ENCODE measurements at places on chromosomes 1 and 21.

- no peak for DNase-seq
Measured at GRCh38 chr1:151803915-151804314, 1.3 kb downstream of the LINGO4 start.

DNA sequence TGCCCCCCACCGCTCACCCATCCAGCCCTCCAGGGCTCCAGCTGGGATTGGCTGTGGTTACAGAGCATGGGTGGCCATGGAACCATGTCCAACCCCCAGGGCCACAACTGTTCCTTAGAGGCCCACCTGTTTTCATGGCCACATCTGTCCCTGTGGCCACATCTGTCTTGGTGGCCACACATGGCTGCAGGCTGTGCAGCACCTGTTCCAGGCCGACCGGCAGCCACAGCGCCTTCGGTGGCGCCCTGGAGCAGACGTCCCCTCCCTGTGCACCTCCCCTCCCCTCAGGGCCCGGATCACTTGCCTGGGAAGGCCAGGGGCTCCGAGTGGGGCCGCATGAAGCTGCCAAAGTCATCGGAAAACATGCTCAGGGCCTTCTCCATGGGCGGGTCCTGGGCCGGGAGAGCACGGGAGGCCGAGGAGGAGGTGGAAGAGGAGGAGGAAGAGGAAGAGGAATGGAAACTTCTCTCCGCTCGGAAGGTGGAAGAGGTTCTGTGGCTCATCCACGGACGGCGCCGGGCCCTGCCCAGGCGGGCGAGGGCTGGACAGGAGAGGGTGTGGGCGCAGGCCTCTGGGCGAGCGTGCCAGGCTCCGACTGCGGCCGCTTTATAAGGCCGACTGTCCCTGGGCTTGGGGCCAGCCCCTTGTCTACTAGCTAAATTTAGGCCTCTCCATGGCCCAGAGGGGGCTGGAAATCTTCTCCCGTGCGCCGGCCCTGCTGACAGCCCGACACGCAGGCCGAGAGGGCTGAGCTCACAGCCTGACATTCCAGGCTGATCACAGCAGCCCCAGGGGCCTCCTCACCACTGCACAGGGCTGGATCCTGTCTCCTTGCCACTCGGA lies at the start of gene HSPB7:
Gene HSPB7 (minus strand): TSS at position 583 of the 843 bp plus-strand sequence. CDS start 80 bp downstream, at position 503.
- no peak for DNase-seq

DNA sequence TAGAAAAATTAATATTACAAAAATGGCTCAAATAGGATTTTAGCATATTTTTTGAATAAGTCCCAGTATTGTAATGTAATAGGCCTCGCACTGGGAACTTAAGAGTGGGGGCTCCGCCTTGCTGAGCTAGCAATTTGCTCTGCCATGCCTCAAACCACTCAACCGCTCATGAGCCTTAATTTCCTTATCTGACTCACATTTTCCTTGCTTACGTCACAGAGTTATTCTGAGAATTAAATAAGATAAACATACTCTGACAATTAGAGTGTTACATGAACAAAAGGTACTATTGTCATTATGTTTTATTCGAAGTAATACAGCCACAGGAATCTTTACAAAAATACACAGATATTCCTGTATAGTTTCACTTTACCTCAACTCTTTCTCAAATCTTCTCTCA lies 108.1 kb downstream of the SLC44A5 start:
- no peak for DNase-seq

DNA sequence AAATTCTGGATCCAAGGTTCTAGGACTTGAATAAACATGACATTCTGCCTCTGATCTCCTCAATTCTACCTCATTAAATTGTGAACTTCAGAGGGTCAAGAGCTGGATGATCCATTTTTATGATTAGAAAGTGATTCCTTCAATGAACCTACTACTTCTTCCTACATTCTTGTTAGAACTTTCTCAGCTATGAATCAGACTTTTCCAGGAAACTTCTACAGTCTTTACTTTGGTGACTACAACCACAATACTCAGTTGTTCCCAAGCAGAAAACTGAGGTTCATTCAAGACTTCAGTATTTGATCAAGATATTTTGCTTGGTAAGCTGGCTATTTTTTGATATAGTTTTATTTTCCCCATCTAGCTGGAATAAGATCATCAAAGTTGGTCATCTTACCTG lies 51.4 kb downstream of the CDC7 start:
- no peak for DNase-seq

DNA sequence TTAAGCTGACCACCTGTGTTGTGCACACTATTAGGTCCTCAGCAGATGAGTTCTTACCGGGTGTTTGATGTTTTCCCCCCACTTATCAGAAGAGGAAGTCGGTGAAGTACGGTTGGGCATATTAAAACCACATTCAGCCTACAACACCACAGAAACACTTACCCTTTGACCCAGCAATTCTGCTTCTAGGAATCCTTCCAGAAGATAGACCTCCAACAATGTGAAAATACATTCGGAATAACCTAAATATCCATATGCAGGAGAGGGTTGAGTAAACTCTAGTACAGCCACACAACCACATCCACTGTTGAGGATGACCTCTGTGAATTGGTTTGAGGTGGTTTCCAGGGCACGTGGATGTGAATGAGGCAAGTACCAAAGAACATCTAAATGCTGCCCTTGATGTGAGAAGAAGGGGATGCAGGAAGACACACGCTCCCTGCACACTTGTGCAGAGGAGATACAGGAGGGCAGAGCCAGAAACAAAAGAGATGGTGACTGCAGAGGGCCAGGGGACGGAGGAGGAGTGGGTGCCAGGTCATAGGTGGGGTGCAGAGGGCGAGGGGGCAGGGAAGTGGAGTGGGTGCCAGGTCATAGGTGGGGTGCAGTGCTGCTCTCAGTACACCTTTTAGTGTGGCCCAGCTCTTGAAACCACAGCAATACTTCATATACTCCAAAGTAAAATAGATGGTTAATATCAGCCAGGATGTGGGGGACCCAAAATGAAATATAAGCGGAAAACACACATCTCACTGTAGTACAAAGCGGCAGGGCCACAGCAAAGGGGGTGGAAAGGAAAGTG lies 12.8 kb downstream of the ADARB1 start:
- peak; percentile 51 for DNase-seq

GRCh38 chr1:194755241-194755994 lies 1569.0 kb upstream of the B3GALT2 start:
- DNase-seq = no peak

DNA sequence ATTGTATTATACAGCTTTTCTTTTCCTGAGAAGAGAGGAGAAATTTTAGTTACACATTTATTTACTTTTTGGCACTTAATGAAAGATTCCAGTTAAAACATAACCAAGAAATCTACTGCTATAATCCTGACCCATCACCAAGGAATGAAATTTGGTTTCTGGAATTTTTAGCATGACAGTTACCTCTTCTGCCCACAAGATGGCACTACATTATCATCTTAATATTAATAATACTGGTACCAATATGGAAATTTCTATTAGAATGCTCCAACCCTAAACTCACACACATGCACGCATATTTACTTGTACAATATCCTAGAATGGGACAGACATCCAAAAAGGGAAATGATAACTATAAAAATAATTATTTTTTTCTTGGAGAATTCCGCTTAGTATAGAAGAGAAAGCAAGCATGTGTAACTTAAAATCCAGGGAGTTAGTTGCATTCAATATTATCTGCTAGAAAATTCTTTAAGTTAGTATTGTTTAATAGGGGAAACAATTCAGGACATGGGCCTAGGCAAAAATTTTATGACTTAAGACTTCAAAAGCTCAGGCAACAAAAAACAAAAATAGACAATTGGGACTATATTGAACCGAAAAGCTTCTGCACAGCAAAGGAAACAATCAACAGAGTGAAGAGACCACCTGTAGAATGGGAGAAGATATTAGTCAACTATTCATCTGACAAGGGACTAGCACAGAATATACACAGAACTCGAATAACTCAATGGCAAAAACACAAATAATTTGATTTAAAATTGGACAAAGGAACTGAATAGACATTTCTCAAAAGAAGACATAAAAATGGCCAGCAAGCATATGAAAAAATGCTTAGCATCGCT lies 37.4 kb downstream of the MAP3K21 start:
- no peak for DNase-seq

- DNase-seq = no peak
Measured at GRCh38 chr1:33424205-33424604, 6.7 kb downstream of the PHC2 start.

DNA sequence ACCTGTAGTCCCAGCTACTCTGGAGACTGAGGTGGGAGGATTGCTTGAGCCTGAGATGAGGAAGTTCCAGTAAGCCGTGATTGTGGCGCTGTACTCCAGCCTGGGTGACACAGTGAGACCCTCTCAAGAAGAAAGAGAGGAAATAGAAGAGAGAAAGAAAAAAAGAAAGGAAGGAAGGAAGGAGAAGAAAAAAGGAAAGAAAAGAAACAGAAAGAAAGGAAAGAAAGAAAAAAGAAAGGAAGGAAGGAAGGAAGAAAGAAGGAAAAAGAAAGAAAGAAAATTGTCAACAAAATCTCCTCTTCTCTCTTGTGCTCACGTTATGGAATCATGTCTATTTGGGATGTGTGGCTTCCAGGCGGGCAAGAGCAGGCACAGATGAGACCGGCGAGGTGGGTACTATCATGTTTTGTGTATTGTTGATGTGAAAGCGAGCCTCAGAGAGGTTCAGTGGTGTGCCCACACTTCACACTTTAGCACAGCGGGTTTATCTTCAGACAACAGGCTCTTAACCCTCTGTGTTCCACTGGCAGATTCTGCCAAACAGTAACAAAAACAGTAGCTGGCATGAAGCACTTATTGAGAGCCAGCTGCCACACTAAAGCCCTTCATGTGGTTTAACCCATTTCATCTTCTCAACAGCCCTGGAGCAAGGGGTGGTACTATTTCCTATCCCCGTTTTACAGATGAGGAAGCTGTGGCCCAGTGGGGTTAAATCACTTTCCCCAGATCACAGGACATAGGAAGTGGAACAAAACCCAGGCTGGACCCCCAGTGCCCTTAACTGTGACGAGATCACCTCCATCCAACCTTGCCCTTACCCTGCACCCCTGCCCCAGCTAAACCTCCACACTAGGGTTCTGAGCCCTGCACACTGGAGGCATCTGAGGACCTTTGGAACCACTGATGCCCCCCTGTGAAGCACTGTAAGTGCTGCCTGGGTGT lies 94.7 kb upstream of the TARDBP start:
- peak; percentile 30 for DNase-seq

DNA sequence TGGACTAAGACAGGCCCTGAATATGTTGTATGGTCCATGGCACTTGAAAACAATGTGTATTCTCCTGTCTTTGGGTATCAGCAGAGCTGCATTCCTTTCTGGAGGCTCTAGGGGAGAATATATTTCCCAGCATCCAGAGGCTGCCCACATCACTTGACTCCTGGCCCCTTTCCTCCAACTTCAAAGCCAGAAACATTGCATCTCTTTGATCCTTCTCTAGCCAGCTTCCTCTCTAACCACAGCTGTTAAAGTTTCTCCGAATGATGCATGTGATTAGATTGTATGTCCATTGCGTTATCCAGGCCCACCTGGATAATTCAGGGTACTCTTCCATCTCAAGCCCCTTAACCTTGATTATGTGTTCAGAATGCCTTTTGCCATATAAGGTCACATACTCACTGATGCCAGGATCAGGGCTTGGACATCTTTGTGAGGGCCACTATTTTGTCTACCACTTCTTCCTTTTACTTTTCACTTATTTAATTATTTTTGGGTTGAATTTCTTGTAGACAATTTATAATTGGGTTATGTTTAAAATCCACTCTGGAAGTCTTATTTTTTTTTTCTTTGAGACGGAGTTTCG lies 5.3 kb downstream of the CHD1L start:
- DNase-seq = no peak

DNA sequence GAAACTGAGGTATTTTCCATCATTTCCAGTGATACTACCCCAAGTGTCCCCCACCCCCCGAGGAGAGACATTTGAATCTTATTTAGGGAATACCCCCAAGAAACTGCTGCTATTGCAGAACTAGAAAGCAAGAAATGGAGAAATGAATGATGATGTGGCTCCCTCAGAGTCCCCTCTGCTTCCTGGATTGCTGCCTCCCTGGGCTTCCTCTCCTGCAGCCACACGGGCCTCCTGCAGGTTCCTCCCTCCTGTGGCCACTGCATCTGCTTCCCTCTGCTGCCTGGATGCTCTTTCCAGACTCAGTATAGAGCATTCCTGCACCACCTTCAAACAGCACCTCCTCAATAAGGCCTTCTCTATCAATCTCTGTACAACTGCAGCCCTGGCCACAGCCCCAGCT lies 69.3 kb downstream of the SLC25A24 start:
- no peak for DNase-seq

GRCh38 chr21:44862869-44863685 lies 10.4 kb downstream of the PTTG1IP start:
- DNase-seq = no peak

GRCh38 chr1:193727850-193728249 lies 541.4 kb upstream of the B3GALT2 start:
- no peak for DNase-seq

DNA sequence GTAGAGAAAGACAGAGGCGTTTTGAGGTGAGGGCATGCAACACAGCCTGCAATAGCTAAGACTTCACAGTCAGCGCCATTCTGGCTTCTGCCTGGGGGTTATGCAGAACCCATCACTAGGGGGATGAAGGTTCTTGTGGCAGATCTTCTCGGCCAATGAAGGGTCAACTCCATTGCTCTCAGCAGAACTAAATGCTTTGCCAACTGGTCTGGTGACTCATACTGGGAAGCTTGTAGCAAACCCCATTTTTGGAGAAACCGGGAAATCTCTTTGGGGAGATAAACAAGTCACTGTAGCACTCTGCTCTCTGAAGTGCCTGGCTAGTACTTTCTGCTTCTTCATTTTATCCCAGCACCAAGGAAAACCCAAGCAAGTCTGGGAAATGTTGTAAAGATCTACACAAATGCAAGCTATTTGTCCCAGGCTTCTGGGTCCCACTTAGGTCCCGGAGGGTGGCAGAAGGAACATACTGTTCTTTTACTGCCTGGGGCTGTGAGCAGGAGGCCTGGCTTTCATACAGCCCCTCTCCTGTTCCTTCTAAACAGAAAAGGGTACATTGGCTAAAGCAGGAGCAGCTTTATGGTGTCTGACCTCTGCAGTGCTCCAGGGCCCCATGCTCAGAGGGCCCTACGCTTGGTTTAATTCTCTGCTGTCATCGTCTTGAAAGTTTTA lies 28.8 kb downstream of the SHISA4 start:
- DNase-seq = no peak

DNA sequence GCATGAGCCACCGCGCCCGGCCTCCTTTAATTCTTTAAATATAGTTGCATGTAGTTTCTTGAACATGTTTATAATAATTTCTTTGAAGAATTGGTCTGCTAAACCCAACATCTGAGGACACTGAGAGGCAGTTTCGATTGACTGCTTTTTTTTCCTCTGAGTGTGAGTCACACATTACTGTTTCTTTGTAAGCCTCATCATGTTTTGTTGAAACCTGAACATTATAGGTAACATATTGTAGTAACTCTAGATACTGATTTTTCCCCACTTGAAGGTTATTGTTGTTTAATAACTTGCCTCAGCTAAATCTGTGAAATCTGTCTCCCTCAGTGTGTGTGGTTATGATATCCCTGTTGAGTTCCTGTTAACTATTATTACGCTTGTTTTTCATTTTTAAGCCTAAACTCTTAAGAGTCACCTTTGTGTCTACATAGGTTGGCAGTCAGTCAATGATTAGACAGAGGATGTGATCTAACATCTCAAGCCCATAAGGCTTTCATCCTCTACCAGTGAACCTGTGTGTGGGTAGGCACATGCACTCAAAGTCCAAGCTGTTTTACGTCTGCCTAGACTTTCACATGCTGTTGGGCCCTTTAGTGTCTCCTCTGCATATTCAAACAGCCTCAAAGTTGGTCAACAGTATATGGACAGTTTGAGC lies 155.5 kb downstream of the KCNH1 start:
- DNase-seq = no peak
